ENCODE measurements at places on chromosomes 1 and 21.

DNA sequence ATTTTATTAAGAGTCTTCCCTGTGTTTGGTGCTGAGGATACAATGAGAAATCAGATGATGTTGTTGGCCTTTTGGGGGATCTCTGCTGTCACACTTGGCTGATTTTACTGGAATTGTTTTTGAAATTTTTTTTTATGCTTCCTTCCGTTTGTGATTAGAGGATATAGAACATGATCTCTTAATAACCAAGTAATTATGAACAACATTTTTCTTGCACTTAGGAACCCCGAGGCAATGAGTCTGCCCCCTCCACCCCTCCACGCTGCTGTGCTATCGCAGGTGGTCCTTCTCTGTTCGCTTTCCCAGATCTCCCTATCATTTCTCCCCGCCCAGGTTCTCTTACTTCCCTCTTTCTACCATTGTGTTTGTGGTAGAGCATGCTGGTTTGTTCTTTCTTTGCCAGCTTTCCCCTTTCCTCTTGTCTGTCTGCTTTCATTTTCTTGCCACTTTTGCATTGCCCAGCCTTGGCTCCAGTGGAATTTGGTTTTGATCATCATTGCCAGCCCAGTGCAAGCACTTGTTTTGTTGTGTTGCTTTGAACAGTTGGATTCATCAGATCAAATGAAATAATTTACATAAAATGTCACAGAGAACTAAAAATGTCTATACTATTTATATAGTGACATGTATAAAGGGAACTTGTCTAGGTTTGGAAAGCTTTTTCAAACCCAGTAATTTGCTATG, 73.1 kb upstream of the SCCPDH start:
- DNase-seq: no peak

DNA sequence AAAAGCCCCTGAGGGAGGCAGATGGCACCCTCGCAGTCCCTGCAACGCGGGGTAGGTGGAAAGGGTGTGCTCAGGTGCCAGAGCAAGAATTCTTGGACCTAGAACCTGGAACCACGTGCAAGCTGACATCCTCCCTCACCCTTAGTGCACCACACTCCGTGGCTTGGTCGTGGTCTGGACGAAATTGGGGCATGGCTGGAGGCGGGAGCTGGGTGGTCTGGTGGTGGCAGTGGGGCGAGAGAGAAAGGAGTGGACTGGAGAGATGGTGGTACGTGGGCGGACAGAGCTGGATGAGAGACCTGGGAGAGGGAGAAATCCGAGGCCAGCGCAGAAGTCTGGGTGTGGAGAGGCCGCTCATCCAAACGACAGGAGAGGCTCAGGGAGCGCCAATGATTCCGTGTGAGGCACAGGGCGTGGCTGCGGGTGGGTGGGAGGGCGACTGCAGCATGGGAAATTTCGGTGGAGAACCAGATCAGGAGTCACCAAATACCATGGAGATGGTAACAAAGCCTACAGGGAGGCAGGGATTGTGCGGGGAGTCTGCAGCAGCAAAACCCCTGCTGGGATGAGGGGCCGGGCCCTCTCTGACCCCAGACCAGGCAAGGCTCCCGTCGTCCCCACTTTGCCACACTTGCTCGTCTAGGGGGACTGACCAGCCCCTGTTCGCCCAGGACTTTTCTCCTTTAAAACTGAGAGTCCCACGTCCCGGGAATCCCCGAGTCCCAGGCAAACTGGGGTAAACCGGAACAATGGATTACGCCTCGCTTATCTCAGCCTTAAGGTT, 31.9 kb downstream of the CDCP2 start:
- DNase-seq: no peak

DNA sequence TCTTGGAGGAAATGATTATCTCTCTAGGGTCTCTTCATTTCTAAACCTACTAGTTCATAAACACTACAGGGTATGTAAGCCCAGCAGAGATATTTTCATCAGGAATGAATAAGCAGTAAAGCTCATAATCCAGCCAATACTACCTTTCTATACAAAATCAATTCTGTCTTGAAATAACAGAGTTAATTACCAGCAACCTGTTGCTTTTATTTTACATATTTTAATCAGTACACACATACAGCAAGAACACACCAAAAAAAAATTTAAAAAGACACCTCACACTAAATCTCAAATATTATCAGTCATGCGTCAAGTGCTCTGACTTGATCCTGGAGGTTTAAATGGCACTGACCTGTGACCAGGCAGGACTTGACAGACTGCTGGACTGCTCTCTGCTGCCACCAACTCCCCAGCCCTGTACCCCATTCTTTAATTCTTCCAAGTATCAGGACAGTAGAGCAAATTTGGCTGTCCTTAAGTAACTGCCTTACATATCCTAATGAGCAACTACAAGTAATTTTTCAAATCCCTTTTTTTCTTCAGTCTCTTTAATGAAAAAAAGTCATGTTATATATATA, 98.5 kb downstream of the CDC42BPA start:
- no peak for DNase-seq

- DNase-seq: peak; percentile 25
Observed at GRCh38 chr1:115314765-115315164, 23.3 kb downstream of the NGF start.

DNA sequence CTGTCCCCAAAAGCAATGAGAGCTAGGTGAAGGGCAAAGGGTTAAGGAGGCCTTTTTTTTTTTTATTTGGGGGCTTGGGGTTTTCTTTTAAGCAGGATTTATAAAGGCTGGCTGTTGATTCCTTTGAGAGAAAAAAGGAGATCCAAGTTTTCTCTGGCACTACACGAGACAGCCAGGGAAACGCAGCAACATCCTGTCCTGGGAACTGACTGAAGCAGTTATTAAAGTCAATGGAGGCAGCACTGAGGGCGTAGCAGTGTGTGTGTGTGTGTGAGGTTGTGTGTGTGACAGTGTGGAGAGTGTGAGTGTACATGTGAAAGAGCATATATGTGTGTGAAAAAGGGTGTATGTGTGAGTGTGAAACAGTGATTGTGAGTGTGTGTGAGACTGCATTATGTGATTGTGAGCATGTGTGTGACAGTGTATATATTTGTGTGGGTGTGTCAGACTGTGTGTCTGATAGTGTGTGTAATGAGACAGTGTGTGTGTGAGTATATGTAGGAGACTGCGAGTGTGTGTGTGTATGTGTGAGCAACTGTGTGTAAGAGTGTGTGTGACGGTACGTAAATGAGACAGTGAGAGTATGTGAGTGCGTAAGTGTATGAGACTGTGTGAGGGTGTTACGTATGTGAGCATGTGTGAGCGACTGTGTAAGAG, 65.9 kb upstream of the TIAM1 start:
- no peak for DNase-seq

- DNase-seq: no peak
Observed at GRCh38 chr1:113793878-113794834, 18.1 kb downstream of the RSBN1 start.

- DNase-seq: no peak
Observed at GRCh38 chr1:2528966-2529783, 888 bp downstream of the HES5 start.

DNA sequence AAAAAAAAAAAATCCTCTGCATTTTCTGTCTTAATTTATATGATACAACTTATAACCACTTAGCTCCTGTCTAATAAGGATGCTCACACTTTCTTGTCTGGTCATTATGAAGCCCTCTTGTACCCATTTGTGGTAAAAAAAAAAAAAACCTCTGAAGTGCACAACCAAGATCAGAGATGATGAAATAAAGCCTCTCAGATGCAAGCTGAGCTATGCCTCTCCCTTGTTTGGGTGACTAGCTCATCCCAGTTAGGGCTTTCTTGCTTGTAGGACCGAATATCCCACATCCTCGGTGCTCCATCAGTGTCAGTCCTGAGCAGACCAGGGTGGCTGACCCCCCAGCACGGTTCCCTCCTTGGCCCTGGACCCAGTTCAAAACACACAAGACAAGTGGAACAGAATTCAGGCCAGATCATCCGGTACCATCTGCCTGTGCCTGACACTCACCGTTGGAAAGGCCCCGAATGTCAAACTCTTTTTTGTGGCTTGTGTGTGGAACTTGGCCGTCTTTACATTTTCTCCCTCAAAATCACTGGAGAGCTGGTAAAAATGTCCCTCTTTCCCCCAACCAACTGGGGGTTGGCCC, 6.3 kb upstream of the SELENON start:
- DNase-seq: no peak

DNA sequence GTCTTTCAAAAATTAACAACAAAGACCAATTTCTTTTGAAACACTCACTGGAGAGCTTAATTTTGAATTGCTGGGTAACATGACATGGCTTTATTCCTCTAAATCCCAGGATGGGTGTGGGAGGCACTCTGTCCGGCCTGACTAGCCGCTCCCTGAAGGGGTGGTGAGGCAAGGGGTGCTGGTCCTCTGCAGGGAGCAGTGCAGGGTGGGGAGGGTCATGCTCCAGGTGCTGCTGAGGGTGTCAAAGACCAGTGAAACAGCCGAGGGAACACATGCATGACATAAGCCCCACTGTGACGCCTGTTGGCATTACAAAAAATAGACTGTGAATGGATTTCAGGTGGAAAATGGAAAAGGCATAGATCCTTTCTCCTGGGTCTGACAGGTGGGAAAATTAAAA, 223.7 kb downstream of the VAV3 start:
- no peak for DNase-seq

DNA sequence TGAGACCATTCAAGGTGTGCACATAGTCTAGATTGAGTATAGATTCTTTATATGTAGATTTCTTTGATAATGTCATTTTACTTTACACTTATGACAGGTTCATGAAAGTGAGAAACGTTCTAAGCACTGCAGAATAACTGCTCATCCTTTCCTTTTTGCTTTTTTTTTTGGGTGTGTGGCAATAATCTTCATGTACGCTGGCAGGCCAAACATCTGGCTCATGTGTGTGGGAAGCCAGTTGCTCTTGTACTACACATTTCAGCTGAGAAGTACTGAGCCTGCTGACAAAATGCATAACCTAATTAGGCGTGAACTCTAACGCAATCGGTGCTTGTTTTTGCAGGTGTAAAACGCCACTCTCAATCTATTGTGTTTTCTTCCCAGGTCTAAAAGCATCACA, 350.8 kb upstream of the KAZN start:
- DNase-seq: no peak

- no peak for DNase-seq
Observed at GRCh38 chr1:110033421-110033820, 1.0 kb upstream of the STRIP1 start.

GRCh38 chr1:185358957-185359356, 41.9 kb upstream of the IVNS1ABP start:
- DNase-seq: no peak

GRCh38 chr1:55640708-55641473, 425.7 kb upstream of the USP24 start:
- peak; percentile 73 for DNase-seq

DNA sequence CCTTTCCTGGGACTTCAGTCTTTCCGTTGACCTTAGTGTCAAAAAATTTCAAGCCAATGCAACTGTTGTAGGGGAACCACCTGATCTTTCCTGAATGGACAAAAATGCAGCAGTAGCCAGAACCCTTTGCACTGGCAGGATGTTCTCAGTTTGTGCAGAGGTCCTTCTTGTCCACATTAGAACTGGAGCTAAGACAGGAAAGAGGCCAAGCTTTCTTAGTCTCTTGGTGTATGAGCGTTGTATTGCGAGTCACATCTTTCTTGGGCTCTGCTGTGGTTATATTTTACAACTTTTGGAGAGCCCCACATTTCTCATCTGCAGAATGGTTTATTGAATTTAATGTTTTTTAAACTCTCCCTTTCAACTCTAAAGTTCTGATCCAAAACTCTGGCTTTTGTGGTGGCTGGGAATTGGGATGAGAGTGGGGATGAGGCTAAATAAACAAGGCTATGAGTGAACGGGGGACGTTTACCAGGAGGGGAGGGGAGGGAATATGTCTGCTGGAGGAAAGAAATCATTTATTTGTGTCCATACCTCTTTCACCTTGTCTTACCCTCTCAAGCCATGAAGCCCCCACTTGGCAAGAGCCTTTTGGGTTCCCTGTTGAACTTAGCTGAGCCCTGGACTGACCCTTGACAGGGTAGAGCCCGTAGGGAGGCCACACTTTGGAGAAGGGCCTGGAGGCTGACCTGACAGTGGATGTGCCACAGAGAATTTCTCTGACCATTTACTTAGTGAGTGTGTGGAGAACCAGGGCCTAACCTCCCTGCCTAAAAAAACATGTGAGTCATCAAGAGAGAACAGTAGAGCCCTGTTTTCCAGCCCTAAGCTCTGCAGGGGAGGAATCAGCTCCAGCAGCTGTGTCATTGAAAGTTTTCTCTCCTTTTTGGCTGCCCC, 586 bp downstream of the CHI3L2 start:
- peak; percentile 30 for DNase-seq

GRCh38 chr1:174788981-174789380, 210.8 kb upstream of the CACYBP start:
- no peak for DNase-seq

- no peak for DNase-seq
Observed at GRCh38 chr1:116178837-116179236, 67.6 kb downstream of the MAB21L3 start.

GRCh38 chr1:226248091-226248490, 24.6 kb downstream of the MIXL1 start:
- DNase-seq: no peak

- no peak for DNase-seq
Observed at GRCh38 chr21:22516230-22516629, 1518.0 kb downstream of the NCAM2 start.

DNA sequence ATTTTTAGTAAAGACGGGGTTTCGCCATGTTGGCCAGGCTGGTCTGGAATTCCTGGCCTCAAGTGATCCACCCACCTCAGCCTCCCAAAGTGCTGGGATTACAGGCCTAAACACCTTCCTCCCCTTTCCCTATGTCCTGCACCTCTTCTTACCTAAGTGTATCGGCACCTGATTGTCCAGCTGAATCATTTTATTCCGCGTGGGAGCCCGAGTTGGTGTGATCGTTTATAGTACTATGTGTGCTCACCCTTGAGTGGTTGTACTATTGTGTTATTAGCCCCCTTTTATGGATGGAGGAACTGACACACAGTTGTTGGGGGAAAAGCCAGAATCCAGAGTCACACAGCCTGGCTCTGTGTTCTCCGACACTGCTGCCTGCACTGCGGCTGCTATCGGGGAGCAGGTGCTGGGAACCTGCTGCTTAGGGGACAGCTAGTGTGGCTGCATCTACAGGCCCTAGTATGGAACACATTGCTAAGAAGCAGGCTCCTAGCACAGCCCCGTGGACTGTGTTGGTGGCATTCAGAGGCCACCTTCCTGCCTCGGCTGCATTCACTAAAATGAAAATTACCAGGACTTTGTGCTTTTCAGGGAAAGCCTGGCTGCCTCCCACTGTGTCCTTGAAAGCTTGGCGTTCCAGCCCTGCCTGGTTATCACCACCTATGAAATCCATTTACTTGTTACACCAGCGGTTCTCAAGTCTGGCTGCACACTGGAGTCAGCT, 21.6 kb downstream of the ENO1 start:
- no peak for DNase-seq

GRCh38 chr1:63874278-63874880, 100.6 kb downstream of the ROR1 start:
- DNase-seq: no peak
